Activated CD4-positive, alpha-beta memory T cell treated with anti-CD3 and anti-CD28 coated beads for 36 hours (primary cell): ENCODE measurements at places on chromosomes 12 and 14. TPM values are rescaled to one million over a fixed set of nuclear protein-coding genes. Genes with fewer than 3 reads are reported as not detected.

DNA sequence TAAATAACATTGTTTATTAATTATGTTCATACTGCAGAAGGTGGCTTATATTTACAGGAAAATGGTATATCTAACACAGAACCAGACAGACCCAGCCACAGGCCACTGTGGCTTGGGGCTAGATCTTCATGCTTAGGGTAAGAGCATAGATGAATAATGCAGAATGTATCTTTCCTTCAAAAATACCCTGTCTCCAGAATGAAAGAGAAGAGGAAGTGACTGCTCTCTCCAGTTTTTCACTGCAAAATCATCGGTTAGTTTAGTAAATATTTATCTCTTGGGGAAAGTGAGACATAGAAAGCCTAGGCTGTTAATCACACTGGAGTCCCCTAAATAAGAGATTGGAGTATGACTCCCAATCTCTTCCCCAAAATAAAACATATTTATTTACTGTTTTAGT, 453.7 kb downstream of the NAV3 start:
- no peaks in the 10 kb centered on the region for H3K36me3 ChIP-seq
- no peaks in the 10 kb centered on the region for H3K4me1 ChIP-seq
- no peaks in the 10 kb centered on the region for H3K27me3 ChIP-seq
- DNase-seq, result no peak

GRCh38 chr14:105088812-105089745, 23.8 kb upstream of the GPR132 start:
- no peaks in the 10 kb centered on the region for H3K36me3 ChIP-seq
- H3K4me3 ChIP-seq, result peak overlapping the region; percentile 12
- no peak for DNase-seq
- no peaks in the 10 kb centered on the region for H3K27me3 ChIP-seq
- peaks cover 14% of the 10 kb centered on the region for H3K4me1 ChIP-seq

- peaks cover 37% of the 10 kb centered on the region for H3K4me1 ChIP-seq
- no peak overlapping the region for H3K4me3 ChIP-seq
- DNase-seq, result peak; percentile 38
- no peaks in the 10 kb centered on the region for H3K27me3 ChIP-seq
- no peak overlapping the region for H3K27ac ChIP-seq
- H3K36me3 ChIP-seq, result no peaks in the 10 kb centered on the region
These were observed 24.5 kb downstream of the FIGNL2 start for GRCh38 chr12:51823875-51824565.

GRCh38 chr12:84920331-84920730, 7.7 kb upstream of the SLC6A15 start:
- DNase-seq, result no peak
- H3K27ac ChIP-seq, result no peak overlapping the region
- no peaks in the 10 kb centered on the region for H3K4me1 ChIP-seq
- no peak overlapping the region for H3K4me3 ChIP-seq
- H3K36me3 ChIP-seq, result no peaks in the 10 kb centered on the region
- H3K27me3 ChIP-seq, result no peaks in the 10 kb centered on the region

DNA sequence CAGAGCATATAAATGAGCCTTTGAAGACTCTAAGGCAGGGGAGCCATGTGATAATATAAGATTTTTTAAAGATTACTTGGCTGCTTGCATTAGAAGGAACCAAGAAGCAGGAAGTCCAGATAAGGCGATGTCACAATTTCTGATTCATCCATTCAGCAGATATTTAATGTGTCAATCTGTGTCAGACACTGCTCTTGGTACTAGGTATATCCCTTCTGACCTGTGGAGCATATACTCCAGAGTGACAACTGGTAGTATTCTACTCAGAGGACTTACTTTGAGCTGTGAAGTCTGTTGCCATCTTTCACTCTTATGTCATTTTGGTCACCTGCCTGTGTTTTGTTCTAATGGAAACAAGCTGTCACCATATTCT, 10.7 kb downstream of the EID3 start:
- H3K27me3 ChIP-seq, result no peaks in the 10 kb centered on the region
- H3K27ac ChIP-seq, result no peak overlapping the region
- peaks cover 48% of the 10 kb centered on the region for H3K36me3 ChIP-seq
- peaks cover under 1% of the 10 kb centered on the region for H3K4me1 ChIP-seq

DNA sequence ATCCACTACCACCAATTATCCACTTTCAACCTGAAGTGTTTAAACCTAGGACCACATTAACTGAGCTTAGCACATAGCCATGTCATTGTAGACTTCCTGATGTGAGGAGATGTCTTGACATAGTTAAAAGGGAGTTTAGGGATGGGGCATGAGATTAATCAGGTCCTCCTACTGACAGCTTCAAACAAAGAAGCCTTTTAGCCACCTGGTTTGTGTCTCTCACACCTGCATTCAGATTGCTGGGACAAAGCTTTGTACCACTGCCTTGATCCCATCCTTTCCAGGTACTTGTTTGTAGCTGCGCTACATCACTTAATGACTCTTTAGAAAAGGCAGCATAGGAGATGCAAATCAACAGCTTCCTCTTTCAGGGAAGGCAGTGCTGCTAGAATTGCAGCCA, 340.7 kb upstream of the DDHD1 start:
- no peaks in the 10 kb centered on the region for H3K36me3 ChIP-seq
- H3K27ac ChIP-seq, result no peak overlapping the region
- DNase-seq, result no peak
- no peaks in the 10 kb centered on the region for H3K27me3 ChIP-seq

DNA sequence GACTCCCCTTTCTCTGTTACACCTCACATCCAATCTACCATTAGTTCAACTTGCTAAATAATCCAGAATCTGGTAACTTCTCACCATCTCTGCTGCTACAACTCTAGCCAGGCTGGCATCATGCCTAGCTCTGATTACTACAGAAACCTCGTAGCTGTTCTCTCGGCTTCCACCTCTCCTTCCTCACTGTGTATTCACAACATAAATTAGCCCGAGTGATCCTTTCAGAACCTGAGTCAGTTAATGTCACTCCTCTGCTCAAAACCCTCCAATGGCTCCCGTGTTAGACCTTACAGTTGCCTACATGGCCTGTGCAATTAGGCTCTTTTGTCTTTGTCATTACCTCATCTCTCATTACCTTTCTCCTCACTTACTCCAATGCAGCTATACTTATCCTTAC, 139.4 kb downstream of the PDE3A start:
- H3K36me3 ChIP-seq, result no peaks in the 10 kb centered on the region
- H3K4me3 ChIP-seq, result no peak overlapping the region
- no peak for DNase-seq

DNA sequence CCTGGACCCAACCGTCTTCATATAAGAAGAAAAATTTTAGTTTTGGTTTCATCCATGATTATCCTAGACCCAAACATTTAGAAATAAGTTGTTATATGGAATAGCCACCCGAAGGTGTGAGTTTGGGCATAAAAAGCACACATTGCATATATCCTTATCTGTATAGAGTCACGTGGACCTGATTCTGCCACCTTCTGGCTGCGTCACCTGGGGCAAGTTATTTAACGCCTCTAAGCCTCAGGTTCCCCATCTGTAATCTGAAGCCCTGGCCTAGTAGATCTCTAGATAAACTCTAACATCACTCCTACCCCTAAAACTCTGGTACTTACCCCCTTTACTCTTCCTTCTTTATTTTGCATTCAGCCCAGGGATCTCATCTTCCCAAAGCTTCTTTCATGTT, 14.3 kb upstream of the KRT5 start:
- H3K4me3 ChIP-seq, result no peak overlapping the region
- no peaks in the 10 kb centered on the region for H3K4me1 ChIP-seq
- no peak overlapping the region for H3K27ac ChIP-seq
- no peaks in the 10 kb centered on the region for H3K27me3 ChIP-seq
- H3K36me3 ChIP-seq, result no peaks in the 10 kb centered on the region

DNA sequence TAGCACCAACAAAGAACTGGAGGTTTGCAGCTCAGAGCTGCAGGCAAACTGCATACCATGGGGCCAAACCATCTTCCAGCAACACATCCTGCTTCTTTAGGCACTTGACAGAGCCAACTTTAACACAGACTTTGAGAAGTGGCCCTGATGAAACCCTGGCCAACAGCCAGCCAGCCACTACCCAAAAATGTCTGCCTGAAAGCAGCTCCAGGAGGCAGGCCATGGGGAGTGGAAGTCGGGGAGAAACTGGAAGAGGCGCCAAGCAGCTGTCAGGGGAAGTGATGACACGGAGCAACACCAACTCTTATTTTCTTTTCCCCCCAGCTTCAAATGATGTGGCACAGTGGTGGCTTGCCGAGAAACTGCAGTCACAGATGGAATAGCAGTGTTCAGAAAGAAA, 110.9 kb upstream of the PLXNC1 start:
- H3K4me3 ChIP-seq, result no peak overlapping the region
- H3K4me1 ChIP-seq, result peaks cover 13% of the 10 kb centered on the region
- H3K36me3 ChIP-seq, result peaks cover 4% of the 10 kb centered on the region
- peaks cover 7% of the 10 kb centered on the region for H3K27me3 ChIP-seq
- no peak overlapping the region for H3K27ac ChIP-seq
- DNase-seq, result no peak

DNA sequence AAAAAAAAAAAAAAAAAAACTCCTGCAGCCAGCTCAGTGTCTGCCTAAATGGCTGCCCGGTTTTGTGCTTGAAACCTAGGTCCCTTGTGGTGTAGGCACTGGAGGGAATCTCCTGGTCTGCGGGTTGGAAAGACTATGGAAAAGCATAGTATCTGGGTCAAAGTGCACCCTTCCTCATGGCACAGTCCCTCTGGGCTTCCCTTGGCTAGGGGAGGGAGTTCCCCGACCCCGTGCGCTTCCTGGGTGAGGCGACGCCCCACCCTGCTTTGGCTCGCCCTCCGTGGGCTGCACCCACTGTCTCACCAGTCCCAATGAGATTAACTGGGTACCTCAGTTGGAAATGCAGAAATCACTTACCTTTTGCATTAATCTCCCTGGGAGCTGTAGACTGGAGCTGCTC, 14.3 kb downstream of the PTCSC3 start:
- H3K27ac ChIP-seq, result no peak overlapping the region
- no peaks in the 10 kb centered on the region for H3K4me1 ChIP-seq
- H3K36me3 ChIP-seq, result no peaks in the 10 kb centered on the region
- H3K27me3 ChIP-seq, result peaks cover 2% of the 10 kb centered on the region
- no peak overlapping the region for H3K4me3 ChIP-seq
- no peak for DNase-seq

- peak overlapping the region; percentile 100 for H3K27ac ChIP-seq
- H3K27me3 ChIP-seq, result no peaks in the 10 kb centered on the region
- peaks cover 38% of the 10 kb centered on the region for H3K4me1 ChIP-seq
- peaks cover 86% of the 10 kb centered on the region for H3K36me3 ChIP-seq
- H3K4me3 ChIP-seq, result peak overlapping the region; percentile 96
These were observed 1.2 kb upstream of the GAPDH start for GRCh38 chr12:6532927-6533652.

- H3K27ac ChIP-seq, result no peak overlapping the region
- no peaks in the 10 kb centered on the region for H3K36me3 ChIP-seq
- DNase-seq, result no peak
- H3K4me1 ChIP-seq, result no peaks in the 10 kb centered on the region
- peaks cover 2% of the 10 kb centered on the region for H3K27me3 ChIP-seq
These were observed 5.8 kb upstream of the PIP4K2C start for GRCh38 chr12:57585156-57585555.

- no peaks in the 10 kb centered on the region for H3K4me1 ChIP-seq
- no peak overlapping the region for H3K27ac ChIP-seq
- H3K4me3 ChIP-seq, result no peak overlapping the region
- no peaks in the 10 kb centered on the region for H3K27me3 ChIP-seq
These were observed 1.7 kb downstream of the HNF1A start for GRCh38 chr12:120979862-120980696.

GRCh38 chr14:69285661-69286255, 25.8 kb downstream of the GALNT16 start:
- no peak for DNase-seq
- no peaks in the 10 kb centered on the region for H3K4me1 ChIP-seq
- H3K4me3 ChIP-seq, result no peak overlapping the region
- H3K27ac ChIP-seq, result no peak overlapping the region

- DNase-seq, result peak; percentile 61
- H3K4me1 ChIP-seq, result peaks cover 2% of the 10 kb centered on the region
- no peak overlapping the region for H3K27ac ChIP-seq
- no peak overlapping the region for H3K4me3 ChIP-seq
These were observed 49.9 kb downstream of the LRRC74A start for GRCh38 chr14:76876076-76876475.

GRCh38 chr12:49659753-49660152, 36.4 kb downstream of the PRPF40B start:
- no peaks in the 10 kb centered on the region for H3K27me3 ChIP-seq
- no peak overlapping the region for H3K27ac ChIP-seq
- peaks cover 30% of the 10 kb centered on the region for H3K36me3 ChIP-seq
- no peak overlapping the region for H3K4me3 ChIP-seq
- H3K4me1 ChIP-seq, result peaks cover 60% of the 10 kb centered on the region

The SYT1 gene
- total RNA-seq, result not detected

The SLC8A3 gene
- total RNA-seq, result 0.31 TPM

The NKX2-1 gene
- total RNA-seq, result not detected

The MYO1A gene
- total RNA-seq, result 0.61 TPM

The OR4K17 gene
- total RNA-seq, result not detected

The PPP1R3E gene
- total RNA-seq, result 12.6 TPM

The TOMM20L gene
- total RNA-seq, result not detected

The SMOC1 gene
- not detected for total RNA-seq
